ENCODE measurements at places on chromosomes 11 and 22.

DNA sequence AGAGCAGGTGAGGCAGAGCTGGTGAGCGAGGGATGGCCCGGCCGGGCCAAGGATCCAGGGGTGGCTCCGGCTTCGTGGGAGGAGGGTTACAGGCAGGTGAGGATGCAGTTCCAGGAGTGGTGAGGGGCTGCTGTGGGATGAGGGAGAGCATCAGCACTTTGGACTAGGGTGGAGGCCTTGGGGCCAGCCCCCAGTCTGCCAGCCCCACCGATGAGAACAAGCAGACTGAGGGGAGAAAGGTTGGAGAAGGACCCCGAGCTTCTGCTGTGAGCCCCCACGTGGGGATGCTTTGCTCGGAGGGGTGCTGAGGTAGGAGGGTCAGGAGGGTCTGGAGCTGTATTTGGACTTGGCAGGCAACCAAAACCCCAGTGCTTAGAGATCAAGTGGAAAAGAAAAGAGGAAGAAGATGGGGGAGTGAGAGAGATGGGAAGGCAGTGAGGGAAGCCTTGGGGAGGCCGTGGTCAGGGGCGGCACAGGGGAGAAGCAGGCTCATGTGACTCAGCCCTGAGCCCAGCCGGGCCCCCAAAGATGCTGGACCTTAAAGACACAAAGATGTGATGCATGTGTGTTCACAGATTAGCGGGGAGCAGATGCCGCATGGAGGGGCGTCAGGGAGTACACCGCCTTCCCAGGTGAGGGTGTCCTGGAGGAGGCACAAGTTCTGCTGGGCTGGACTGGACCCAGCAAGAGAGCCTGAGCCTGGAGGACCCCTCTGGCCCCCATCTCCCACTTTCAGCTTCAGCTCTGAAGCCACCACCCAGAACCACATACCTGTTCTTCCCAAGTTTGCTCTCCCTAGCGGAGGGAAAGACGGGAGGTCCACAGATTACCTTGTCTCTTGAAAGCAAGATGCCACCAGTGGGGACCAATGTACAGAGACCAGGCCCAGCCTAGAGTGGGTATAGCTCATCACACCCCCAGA, 91.3 kb downstream of the CDKN1C start:
- DNase-seq = no peak

DNA sequence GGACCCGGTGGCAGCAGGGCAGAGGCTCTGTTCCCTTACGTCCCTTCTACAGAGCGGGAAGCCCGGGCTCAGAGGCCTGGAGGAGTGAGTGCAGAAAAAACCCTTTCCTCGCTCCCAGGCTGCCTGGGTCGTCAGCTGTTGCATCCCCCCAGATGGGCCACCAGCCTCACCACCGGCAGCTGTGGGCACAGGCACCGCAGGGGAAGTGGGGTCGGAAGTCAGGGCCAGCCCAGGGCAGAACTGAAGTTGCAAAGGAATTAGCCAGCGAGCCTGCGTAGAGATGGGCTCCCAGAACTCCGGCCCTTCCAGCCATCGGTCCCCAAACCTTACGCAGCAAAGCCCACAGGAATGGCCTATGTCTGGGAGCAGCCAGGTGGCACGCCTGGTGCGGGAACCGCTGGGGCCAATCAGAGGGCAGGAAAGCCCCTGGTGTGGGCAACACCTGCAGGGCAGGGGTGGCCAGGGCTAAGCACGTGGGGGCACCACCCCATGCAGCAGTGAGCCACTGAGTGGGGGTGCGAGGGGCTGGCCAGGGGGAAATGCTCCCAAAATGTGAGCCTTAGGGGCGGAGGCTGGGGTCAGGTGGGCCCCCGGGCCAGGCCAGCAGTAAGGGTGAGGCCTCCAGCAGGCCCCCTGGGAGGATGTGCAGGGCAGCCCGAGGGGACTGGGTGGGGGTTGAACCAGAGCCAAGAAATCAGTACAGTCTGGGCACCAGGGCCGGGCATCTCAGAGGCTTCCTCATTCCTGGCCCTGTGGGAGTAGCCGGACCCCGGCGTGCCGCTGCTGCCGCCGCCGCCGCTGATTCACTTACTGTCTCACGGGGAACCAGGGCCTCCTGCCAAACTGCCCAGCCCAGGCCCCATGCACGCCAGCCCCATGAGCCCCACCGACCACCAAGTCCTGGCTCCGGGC, 58.2 kb downstream of the WNT7B start:
- no peak for DNase-seq

DNA sequence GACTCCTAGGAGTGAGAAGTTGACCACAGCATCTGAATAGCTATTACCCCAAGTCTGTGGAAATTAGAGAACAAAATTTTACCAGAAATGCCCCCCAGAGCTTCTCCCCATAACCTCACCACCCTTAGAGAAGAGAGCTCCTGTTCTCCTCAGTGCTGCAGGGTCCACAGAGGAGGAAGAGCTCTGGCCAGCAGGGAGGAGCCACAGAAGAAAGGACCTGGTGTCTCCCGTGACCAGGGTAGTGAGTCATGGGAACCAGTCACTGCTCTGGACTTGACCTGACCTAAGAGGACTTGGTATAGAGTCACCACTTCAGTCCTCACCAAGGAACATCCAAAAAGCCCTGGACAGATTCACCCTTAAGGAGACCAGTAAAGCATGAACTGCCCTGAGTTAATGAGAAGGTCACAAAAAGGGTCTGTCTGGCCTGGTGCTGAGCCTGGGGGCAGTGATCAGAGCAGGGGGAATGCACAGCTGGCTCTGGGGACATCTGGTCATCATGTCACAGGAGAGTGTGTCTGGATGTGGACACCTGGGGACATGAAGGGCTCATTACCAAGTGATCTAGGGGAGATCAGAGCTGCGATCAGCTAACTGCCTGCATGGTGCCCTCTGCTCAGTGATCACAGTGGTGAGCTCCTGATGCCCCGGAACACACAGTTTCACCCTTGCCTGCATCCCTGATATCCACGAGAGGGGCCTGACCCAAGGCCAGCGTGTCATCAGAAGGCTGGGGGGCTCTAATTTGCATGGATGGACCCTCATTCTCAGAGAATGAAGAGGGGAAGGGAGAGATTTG, 103.3 kb upstream of the TOP3B start:
- DNase-seq = no peak

GRCh38 chr11:16945671-16946469, 68.3 kb downstream of the PLEKHA7 start:
- DNase-seq = peak; percentile 47

DNA sequence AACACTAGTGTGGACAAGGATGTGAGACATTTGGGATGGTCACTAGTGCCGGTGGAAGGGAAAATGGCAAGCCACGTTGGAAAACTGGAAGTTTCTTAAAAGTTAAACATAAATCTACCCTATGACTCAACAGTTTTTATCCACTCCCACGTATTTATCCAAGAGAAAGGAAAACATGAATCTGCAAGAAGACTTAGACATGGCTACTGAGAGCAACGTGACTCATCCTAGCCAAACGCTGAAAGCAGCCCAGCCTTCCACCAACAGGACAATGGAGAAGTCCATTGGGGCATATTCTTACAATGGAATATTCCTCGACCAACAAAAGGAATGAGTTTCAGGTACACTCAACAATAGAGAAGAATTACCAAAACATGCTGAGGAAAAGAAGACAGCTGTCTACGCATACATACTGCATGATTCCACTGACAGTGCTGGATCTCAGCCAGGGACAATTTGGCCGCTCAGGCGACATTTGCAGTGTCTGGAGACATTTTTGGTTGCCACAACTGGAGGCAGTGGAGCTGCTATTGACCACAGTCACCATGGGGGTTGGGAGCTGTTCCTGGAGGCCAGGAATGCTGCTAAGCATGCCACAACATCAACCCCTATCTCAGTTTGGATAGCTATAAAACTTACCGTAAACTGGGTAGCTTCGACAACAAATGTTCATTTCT, 21.2 kb downstream of the SYT13 start:
- DNase-seq = no peak

DNA sequence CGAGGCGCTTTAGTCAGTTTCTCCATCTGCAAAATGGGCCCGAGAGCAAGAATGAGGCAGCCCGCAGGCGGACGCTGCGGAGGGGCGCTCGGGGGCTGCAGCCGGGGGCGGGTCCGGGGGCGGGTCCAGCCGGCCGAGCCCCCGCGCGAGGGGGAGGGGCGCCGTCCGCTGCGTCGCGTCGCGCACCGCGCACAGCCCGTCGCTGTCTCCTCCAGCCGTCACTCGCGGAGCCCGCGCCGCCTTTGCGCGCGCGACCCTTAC, 282 bp downstream of the PC start:
- no peak for DNase-seq

Measured in stimulated activated CD4-positive, alpha-beta T cell treated with anti-CD3 and anti-CD28 coated beads, Interleukin-1b, Interleukin-23, amount 100 ng/mL, for 48 hours (primary cell).